ENCODE measurements at places on chromosomes 1 and 21. TPM values are rescaled to one million over a fixed set of nuclear protein-coding genes. Genes with fewer than 3 reads are reported as not detected.

GRCh38 chr1:228989992-228990827, 254.9 kb downstream of the RHOU start:
- no peaks in the 10 kb centered on the region for H3K27me3 ChIP-seq
- peak; percentile 21 for DNase-seq
- H3K4me3 ChIP-seq = no peak overlapping the region

- no peaks in the 10 kb centered on the region for H3K36me3 ChIP-seq
- H3K4me1 ChIP-seq = no peaks in the 10 kb centered on the region
- no peak for DNase-seq
- no peaks in the 10 kb centered on the region for H3K27me3 ChIP-seq
- H3K4me3 ChIP-seq = no peak overlapping the region
Measured at GRCh38 chr1:153363641-153364040, 6.0 kb downstream of the S100A9 start.

DNA sequence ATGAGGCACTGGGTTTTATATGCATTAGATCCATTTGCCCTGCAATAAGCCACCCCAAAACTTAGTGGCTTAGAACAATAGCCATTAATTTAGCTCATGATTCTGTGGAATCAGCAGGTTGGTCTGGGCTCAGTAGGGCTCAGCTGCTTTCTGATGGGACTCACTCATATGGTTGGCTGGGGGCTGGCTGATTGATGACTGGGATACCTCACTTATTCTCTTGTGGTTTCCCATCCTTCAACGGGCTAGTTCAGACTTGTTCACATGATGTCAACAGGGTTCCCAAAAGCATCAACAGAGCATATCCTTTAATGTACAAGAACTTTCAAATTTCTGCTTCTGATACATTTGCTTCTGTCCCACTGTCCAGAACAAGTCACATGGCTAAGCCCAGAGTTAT, 43.2 kb downstream of the DNM3 start:
- DNase-seq = no peak
- no peaks in the 10 kb centered on the region for H3K36me3 ChIP-seq
- H3K27ac ChIP-seq = no peak overlapping the region
- H3K4me1 ChIP-seq = no peaks in the 10 kb centered on the region

Gene AADACL3
- not detected for total RNA-seq

Gene KCNN3
- 1.8 TPM for total RNA-seq

Gene FCRLA
- not detected for total RNA-seq
